ENCODE measurements at places on chromosomes 5 and 9. TPM values are rescaled to one million over a fixed set of nuclear protein-coding genes. Genes with fewer than 3 reads are reported as not detected.

DNA sequence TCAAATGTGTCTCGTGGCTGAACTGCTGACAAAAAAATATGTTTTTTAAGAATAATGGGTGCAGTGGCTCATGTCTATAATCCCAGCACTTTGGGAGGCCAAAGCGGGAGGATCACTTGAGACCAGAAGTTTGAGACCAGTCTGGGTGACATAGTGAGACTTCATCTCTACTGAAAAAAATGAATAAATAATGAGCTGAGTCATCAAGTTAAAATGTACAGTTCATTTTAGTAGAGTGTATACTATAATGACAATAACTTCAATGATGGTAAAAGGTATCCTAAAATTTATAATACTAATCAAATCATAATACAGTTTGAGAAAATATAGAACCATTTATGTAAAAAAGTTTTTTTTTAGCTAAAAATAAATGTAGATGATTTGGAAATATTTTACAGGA is 37.9 kb upstream of the TJP2 start:
- H3K4me1 ChIP-seq: peaks cover 2% of the 10 kb centered on the region
- H3K4me3 ChIP-seq: no peak overlapping the region
- H3K27me3 ChIP-seq: no peaks in the 10 kb centered on the region
- H3K27ac ChIP-seq: no peak overlapping the region
- no peaks in the 10 kb centered on the region for H3K36me3 ChIP-seq

DNA sequence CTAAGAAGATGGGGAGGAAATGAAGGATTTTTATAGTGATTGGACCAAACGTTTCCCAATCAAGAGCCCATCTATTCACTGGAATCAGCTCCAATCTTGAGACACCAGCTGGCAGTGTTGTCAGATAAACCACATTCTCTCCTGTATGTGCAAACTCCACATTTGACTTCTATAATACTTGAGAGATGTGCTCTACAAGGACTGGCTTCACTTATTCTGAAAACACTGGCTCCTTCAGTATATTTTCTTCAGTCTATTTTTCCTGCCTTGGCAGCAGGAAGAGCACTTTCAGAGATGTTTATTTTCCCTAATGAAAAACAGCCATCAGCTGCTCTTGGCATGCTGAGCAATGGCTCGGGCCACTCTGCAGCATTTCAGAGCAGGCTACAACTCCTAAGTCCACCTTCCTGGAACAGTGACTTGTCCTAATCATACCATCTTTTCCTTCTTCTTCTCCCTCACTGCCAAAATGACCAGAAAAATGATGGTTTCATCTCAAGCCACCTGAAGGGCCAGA is 96.9 kb upstream of the FSTL4 start:
- H3K4me3 ChIP-seq: no peak overlapping the region
- H3K4me1 ChIP-seq: no peaks in the 10 kb centered on the region
- H3K27me3 ChIP-seq: no peaks in the 10 kb centered on the region
- no peak overlapping the region for H3K27ac ChIP-seq
- no peak for DNase-seq
- H3K36me3 ChIP-seq: no peaks in the 10 kb centered on the region

DNA sequence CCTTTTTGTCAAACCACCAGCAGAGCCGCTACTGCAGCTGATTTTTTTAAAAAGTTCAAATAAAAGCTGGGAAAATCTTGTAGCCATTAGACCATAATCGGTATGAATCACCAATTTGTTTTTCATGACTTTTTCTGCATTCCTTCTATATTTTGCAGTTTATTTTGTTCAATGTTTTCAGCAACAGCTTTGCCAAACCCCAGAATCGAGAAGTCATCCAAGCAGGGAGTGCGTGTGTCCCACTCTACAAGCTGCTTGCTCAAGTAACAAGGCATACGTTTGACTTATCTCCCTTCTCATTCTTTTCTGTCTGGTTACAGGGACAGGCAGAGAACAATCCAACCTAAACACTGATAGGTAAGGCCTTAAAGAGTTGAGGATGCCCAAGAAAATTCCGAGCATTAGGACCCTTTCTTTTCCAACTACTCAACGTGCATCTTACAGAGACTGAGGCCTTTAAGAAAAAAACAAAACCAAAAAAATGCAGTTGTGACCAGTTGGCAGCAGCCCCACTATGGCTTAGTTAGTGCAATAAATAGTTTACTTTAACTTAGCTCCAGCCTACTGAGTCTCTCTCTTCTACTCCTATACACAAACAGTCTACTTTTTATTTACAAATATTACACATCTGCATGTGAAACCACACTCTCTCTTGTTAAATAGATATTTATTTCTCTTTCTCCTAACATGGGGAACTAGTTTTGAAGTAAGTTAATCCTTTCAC is 134.7 kb upstream of the SLIT3 start:
- no peak overlapping the region for H3K4me3 ChIP-seq
- H3K36me3 ChIP-seq: no peaks in the 10 kb centered on the region
- no peak for DNase-seq
- no peaks in the 10 kb centered on the region for H3K4me1 ChIP-seq

FGF1 gene
- total RNA-seq: not detected

HMMR gene
- 44.5 TPM for total RNA-seq

DNA sequence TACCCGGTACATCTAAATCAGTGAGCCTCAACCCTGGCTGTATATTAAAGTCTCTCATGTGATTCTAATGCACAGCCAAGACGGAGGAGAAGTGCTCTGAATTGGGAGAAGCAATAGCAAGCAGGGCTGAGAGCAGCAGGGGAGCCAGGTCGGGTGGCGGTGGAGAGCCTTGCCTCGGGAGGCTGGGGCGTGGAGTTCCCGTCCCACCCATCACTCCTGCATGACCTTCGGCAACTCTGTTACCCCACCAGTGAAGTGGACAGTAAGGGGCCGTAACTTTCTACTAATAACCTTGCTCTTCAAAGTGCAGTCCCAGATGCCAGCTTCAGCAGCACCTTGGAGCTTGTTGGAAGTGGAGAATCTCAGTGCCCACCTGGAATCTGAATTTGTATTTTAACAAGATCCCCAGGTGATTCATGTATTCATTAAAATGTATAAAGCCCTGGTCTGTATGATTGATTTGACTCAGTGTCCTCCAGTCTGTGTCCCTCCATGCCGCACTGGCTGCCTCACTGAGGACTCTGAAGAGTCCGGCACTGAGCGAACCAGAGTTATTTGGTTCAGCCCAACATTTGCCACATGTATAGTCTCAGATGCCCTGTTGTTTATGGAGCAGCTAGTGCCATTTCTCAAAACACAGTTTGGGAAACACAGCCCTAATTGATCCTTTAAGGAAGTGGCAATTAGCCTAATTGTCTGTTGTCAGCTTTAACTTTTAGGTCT is 6.5 kb downstream of the ERGIC1 start:
- no peak overlapping the region for H3K4me3 ChIP-seq
- no peak for DNase-seq
- H3K36me3 ChIP-seq: no peaks in the 10 kb centered on the region
- H3K27me3 ChIP-seq: no peaks in the 10 kb centered on the region

Measured in colonic mucosa (tissue), 4 donors.